Daoy (cell line): ENCODE measurements at places on chromosomes 12 and 14. TPM values are rescaled to one million over a fixed set of nuclear protein-coding genes. Genes with fewer than 3 reads are reported as not detected.

Gene HNRNPA1
- total RNA-seq = 499 and 609 TPM in 2 replicates

Gene MIP
- total RNA-seq = not detected in 2 replicates

GRCh38 chr12:9040484-9041186 is 51.3 kb downstream of the KLRG1 start:
- no peak for DNase-seq

GRCh38 chr12:124561231-124561630 is 6.2 kb downstream of the NCOR2 start:
- no peak for DNase-seq

Gene NEUROD4
- not detected in 2 replicates for total RNA-seq

DNA sequence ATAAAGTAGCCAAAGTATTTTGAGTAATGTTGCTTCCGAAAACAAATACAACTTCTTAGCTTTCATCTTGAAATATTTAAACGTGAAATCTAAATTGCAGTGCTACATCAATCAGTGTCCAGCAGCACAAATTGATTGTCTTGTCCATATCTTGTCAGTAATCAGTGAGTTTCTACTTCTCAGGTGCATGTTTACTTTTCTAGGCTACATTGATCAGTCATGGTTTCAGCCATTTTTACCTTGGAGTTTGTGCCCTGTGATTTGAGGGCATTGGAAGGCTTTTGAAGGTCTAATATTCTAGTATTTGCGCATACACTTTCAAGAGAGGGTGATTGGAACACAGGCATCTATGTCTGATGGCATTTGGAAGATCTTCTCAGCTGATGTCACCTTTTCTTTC is 12.4 kb downstream of the RMST start:
- DNase-seq = no peak

GRCh38 chr12:125132698-125133400 is 67.6 kb downstream of the AACS start:
- no peak for DNase-seq

DNA sequence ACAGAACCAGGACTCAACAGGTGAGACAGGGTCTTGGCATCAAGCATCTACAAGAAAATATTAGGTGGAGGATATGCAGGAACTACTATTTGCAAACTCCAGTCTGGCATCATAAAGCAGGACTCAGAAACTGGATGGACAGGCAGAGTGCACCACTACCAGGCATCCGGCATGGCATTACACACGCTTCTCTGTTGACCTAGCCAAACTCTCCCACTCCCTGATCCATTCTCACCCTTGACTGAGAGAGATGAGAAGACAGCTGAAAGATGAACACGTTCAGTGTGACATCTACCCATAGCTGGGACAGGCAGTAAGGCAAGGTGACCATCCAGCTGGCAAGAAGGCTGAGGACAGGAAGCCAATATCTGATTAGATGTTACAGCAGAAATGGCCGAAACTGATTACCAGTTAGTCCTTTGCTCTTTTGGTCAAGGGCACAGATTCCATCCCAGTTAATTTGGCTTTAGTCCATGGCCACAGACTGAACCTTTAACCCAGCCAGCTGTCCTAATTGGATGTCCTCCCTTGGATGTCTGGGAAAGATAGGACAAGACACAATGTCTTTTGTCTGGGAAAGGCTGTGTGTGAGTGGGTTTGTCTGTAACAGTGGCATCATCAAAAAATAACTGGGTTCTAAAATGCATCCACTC is 71.6 kb downstream of the BBS10 start:
- no peak for DNase-seq

Gene LRFN5
- 2.0 and 2.8 TPM in 2 replicates for total RNA-seq

Gene RTL1
- not detected in 2 replicates for total RNA-seq

GRCh38 chr14:85529803-85530574 is at the start of gene FLRT2:
FLRT2 (plus strand) TSS chr14:85530144; CDS start chr14:85621515, 91,371 bp downstream.
- peak; percentile 38 for DNase-seq

GRCh38 chr12:122724641-122725243 is 5.9 kb downstream of the HCAR1 start:
- DNase-seq = no peak

DNA sequence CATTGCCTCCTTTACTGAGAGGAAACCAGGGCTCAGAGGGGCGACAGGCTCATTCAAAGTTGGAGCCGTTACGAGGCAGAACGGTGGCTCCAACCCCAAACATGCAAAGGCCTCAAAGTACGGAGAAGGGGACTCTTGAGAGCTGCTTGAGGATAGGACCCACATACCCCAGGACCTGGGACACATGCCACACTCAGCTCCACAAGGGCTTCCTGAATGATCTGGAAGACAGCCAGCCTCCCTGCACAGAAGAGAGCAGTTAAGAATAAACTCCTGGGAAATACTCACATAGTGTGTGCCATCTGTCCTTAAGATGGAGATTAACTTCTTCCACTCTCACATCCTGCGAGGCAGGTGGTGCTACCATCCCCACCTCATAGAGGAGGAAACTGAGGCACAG is 26.6 kb upstream of the NXPH4 start:
- DNase-seq = no peak

DNA sequence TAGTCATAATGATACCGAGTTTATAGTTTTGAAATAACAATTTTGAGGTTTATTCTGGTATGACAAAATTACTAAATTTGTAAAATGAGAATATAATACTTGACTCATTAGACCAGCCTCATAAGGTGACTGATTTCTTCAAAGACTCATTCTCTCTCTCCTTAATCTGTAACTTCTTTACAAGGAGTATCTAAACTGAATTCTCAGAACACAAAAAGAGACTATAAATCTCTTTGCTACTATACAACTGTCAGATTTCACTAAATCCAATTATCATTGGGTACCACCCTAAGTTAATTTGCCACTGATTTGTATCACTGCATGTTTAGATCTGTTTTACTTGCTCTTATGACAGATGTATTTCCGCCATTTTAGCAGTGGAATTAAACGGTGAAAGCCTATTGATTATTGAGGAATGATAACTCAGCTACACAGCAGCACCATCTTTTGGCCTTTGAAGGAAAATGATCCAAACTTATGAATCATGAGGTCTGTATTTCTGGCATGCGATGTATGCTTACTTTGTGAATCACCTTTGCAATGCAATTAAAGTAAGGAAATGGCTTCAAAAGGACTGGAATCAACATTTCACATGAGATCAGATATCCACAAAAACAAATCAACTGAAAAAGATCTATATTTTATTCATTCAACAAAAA is 161.2 kb downstream of the RERGL start:
- DNase-seq = peak; percentile 71

- peak; percentile 60 for DNase-seq
These were observed 118.8 kb downstream of the SCARB1 start for GRCh38 chr12:124744659-124745464.

DNA sequence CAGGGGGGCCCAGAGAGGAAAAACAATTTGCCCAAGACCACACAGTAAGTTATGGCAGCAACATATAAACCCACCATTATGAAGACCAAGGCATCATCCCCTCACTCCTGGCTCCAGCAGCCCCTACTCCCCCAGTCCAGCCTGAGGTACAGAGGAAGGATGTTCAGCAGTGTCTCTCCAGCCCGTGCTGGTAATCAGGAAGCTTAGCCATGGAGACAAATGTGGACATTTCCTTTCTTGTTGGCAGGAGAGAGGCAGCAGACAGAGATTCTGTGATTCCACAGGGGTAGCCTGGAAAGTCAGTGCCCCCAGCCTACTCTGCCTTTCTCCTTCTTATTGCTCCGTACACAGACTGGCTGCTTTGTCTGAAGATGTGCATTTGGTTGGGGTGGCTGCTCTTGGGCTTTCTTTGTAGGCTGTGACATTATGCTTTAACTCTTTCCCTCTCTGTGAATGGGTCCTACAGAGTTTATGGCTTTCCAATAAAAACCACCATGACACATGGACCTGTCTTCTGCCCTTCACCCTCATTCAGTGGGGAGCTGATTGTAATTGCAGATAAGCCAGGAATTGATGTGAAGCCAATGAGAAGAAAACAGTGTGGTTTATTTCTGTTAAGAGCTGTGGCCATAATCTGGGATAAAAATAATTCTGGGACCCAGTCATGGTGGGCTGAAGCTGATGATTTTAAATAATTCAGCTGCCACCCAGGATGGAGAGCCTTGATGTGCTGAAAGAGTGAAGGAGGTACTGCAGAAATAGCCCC is 3.4 kb downstream of the RPH3A start:
- no peak for DNase-seq

GRCh38 chr14:91286530-91286937 is 42.0 kb upstream of the GPR68 start:
- peak; percentile 76 for DNase-seq

DNA sequence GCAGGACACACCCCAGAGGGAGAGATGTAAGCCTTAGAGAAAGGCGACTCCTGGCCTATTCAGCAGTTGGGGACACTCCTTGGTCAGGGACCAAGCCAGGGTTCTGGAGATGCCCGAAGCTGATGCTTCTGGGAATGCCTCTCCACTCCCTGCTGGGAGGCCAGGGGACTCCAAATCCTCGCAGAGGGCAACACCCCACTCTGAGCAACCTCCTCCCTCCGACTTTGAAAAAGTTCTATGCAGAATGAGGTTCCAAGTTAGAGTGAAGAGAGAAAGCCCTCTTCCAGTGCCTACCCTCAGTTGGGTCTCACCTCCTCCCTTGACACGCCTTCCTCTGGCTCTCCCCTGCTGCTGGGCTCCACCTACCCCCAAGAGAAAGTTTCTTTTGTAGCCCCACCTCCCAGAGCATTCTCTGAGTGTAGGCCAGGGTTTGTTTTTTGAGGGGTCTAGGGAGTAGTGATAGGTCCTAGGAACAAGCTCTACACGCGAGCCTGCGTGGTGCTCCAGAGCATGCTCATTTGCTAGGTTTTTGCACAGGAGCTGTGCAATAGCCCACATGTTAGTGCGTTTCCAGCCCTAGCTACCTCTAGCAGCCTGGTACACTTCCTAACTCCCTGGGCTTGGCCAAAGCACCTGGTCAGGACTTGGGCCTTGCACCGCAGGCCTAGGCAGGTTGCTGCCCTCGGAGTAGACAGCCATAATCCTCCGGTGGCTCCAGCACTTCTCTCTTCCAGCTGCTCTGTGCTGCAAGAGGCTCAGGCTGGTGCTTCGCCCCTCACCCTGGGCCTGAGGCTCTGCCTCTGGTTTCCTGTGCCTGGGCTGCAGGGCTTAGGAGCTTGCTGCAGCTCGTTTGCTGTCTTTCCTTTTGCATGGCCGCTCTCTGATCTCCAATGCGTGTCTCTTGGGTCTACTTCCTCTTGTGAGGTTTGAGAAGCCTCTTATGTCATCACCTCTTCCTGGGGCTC is 590 bp upstream of the CEBPE start:
- no peak for DNase-seq

DNA sequence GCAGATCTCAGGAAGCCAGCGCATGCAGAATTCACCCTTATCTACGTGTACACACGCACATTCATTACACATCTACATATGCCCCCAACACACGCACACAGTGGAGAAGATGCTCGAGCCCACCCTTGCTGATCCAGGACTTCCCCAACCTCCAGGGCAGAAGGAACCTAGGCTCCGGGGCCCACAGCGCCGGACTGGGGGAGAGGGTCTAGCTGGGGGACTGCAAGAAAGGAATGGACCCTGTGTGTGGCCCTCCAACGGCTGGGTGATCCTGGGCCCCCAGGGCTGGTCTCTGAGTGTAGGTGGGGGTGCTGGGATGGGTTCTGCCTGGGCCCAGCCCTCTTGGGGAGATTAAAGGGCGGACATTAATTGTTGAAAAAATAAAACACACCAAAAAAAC is 128.1 kb upstream of the C14orf180 start:
- DNase-seq = no peak

GRCh38 chr12:6914246-6914946 is at the start of gene ENO2:
ENO2 (plus strand) TSS chr12:6914580; CDS start chr12:6915833, 1,253 bp downstream.
- peak; percentile 81 for DNase-seq

DNA sequence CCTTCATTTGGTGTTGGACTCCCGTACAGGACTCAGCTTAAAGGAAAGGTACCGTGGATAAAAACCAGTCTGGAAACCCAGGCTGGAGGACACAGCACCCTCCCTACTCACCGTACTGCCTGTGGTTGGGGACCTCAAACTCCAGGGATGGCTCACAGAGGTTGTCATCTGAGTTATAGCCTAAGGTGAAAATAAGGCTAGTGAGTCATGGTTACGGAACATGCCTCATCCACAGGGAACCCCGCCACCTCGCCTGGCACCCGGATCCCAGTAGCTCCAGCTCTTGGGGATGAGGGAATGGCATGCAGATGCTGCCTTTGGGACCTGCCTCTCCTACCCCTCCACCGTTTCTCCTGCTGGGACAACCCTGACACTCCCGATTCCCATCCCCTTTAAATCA is 36.8 kb upstream of the GPR68 start:
- peak; percentile 74 for DNase-seq

DNA sequence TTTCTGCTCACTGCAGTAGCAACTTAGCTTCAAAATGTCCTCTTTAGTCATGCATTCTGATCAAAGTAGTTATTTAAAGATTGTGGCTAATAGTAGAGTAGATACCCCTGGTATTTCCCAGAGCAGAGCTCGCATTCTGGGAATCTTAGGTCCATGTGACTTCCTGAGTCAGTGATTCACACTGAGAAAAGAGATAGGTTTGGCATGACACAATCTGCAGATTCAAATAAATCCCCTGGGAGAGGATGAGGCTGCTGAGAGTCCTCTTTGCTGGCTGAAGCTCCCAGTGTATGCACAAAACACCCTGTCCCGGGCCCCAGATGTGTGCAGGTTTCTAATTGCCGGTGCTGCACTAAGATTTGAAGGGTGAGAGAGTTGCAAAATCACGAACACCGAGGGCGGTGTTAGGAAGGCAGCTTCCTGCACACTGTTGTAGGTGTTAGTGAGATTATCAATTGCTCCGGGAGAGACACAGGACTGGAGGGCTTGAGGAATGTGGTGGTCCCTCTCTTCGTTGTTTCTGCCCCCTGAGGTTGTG is 233.2 kb downstream of the NRXN3 start:
- DNase-seq = peak; percentile 17
